ENCODE measurements at places on chromosomes 12 and 14.

DNA sequence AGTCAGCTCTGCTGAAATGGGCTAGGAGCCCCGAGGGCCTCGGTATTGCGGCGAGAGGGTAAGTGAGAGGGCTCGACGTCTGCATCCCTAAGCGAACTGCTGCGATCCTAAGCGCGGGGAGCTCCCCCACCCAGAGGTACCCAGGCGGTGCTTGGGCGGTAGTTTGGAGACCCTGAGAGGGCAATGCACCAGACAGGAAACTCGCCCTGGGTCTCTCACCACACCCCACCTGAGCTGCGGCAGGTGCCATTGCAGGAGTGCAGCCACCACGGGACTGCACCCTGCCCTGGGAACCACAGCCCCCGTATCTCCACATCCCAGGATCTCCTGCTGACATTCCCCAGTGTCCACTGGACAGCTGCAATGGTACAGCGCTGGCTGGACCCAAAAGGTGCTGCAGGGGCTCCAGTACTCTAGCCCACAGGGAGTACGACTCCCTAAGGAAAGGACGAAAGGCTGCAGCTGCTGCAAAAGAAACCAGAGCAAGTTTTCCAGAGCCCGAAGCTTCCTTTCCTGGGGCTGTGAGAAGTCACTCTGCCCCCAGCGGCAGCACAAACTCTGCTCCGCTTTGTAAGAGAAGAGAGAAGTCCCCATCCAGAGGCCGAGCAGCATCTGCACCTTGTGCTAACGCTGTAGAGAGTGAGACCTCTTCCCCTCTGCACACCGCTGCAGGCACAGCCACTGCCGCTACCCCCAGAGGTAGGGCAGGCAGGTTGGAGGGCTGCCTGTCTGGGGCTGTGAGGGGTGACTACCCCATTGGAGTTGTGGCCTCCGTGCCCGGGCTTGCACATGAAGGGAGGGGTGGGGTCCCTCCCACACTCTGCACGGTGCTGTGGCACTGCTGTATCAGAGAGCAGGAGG, 31.1 kb upstream of the MON2 start:
- no peak for DNase-seq

GRCh38 chr12:59548930-59549329, 46.9 kb upstream of the SLC16A7 start:
- DNase-seq = no peak

DNA sequence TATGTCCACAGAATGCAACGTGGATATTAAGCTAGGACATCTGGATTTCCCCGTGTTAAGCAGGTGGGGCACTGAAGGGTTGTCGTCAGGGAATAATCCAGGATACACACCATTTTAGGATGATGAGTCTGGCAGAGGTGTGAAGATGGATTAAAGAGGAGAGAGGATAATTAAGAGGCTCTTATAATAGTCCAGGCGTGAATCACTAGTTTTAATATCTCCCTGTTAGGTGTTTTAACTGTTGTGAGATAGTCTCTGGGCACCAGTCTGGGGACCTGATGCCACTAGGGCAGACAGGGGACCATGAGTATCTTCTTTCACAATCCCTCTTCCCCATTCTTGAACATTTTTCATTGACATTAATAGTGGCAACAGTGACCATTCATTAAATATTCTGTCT, 216.7 kb downstream of the TBX5 start:
- DNase-seq = no peak

GRCh38 chr12:79707830-79708229, 17.1 kb upstream of the PAWR start:
- DNase-seq = no peak

GRCh38 chr14:54763761-54764160, 138.9 kb downstream of the GCH1 start:
- DNase-seq = no peak

DNA sequence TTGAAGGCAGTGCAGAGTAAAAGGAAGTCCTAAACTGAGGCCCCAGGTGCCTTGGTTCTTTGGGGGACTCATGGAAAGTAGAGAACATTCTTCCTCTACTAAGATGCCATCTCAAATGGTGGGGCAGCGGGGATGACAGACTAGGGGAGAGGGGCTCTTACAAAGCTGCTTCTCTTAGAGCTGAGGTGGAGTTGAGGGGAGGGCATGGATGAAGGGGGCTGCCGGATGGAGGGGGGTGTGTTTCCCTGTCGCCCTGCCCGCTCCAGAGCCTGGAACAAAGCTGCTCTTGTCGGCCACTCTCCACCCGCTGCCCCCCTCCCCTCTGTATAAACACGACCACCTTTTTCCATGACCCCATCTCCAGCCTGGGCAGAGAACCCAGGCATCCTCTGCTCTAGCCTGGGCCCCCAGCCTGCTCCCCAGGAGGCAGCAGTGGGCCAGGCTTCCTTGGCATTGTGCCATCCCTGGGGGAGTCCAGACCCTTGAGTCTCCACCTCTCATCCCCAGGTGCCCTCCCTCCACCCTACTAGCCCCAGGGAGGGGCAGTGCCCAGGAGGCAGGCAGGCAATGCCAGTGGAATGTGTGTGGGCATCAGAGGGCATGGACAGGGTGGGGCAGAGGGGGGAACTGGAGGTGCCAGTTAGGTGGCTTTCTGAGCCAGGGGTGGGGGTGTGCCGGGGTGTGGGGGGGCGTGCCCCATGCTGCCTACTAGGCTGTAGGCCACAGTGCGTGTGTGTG, 1.7 kb downstream of the RARG start:
- DNase-seq = no peak

DNA sequence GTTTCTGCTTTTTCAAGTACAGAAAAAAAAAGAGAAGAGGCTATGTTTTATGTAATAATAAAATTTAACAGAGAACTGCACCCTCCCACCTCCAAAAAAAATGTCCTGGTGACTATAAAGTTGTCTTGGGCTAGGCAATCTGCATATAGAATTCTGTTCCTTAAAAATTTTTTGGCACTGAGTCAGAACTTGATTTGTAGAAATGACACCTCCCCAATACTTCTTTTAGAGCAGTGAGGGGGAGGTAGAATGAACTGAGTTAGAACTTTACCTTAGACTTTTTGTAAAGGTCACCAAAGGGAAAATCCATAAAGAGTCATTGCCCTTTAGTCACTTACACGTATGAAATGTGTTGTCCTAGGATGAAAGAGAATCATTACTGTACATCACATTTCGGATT, 80.0 kb downstream of the BTG1 start:
- DNase-seq = no peak

GRCh38 chr12:46218322-46219095, 50.3 kb downstream of the SLC38A1 start:
- no peak for DNase-seq

- DNase-seq = no peak
Measured at GRCh38 chr14:78592616-78593219, 422.5 kb downstream of the NRXN3 start.

- no peak for DNase-seq
Measured at GRCh38 chr12:100733817-100734593, 60.6 kb upstream of the ANO4 start.

GRCh38 chr12:40726366-40726765, 34.1 kb downstream of the CNTN1 start:
- DNase-seq = no peak

DNA sequence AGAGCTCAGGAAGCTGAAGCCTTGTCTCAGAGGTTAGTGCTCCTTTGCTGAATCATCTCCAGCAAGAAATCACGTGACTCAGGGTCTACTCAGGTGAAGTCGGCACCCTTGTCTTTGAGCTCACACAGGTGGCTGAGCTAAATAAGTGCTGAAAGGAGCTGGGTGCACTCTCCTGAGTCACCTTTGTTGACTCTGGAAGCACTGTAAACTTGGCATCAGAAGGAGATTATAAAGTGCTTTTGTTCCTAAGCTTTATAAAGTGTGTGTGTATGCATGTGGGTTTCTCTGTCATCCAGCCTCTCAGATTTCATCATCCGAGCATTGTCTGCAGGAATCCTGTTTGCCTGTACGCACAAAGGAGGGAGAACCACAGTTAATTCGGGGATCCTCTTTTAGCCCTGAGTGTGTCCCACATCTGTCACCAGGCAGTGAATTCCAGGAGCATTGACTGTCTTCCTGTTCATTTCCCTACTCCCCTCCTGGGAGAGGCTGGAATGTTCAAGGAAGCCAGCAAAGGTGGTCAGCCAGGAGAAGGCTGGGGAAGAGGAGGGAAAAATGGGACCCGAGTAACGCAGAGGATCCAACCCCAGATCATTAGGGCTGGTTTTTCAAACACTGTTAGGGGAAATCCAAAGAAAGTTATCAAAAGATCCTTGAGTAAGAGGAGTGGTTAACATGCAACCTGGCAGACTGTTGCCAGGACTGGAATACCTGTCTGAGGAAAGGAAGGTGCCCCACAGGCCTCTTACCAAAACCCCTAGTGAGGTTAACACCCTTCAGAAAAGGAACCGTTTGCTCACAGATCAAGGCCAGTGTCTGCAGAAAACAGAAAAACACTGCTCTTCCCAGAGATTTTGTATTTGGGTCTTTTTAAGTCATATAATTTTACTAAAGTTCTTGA, 157.5 kb upstream of the HIF1A start:
- no peak for DNase-seq

GRCh38 chr12:78164154-78164553, 333.5 kb downstream of the NAV3 start:
- no peak for DNase-seq

DNA sequence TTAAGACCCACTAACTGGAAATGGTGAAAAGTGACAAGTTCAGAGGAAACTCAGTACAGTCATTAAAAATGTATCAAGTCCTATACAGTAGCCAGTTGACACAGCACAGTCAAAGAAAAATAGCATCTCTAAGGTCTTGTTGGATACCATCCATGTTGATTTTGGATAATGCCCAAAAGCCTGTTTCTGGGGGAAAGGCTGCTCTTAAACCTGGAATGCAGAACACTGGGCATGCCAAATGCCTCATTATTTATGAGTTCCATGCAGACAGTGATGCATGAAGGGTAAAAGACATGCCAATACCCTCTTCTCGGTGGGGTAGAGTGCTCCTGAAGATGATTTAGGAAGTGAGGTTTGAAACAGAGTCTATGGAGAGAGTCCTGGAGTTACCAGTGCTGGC, 29.6 kb downstream of the KCNK13 start:
- no peak for DNase-seq

- no peak for DNase-seq
Measured at GRCh38 chr12:118827606-118828005, 153.7 kb upstream of the SRRM4 start.

- no peak for DNase-seq
Measured at GRCh38 chr12:28683366-28683765, 465.7 kb upstream of the FAR2 start.

DNA sequence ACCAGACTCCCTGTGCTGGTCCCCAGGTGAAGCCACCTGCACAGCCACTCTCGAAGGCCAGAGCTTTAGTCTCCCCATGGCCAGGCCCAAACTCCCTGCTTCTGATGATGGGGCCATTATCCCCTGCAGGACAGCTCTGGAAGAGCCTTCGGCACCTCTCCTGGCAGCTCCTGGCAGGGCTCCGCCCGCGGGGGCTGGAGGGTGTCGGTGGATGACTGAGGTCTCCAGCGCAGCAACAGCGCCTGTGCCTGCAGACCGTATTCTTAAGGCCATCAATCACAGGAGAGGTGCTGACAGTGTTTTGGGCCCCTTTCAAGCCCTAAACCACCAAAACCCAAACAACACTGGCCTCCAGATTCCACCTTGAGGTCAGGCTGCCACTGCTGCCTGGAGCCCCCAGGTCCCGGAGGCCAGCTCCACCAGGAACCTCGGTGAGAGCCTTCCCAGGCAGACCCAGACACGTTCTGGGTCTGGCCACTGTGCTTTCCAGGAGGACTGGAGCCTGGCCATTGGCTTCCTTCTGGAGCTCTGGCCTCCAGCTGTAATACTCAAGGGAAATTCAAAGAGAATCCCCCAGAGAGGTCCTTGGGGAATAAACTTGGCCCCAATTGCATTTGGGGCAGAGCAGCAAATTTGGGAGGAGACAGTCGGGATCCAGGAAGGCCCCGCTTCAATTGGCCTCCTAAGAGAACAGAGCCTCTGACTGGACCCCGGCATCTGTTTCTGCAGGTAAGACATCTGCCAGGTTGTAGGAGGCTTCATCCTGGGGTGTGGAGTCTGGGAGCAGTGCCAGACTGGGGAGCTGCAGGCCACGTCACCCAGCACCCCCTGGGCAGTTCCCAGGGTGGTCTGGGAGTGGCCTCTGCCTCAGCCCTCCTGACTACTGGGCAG, 210.6 kb upstream of the RTL1 start:
- no peak for DNase-seq

GRCh38 chr12:120328228-120328627, 649 bp upstream of the PLA2G1B start:
- DNase-seq = no peak

DNA sequence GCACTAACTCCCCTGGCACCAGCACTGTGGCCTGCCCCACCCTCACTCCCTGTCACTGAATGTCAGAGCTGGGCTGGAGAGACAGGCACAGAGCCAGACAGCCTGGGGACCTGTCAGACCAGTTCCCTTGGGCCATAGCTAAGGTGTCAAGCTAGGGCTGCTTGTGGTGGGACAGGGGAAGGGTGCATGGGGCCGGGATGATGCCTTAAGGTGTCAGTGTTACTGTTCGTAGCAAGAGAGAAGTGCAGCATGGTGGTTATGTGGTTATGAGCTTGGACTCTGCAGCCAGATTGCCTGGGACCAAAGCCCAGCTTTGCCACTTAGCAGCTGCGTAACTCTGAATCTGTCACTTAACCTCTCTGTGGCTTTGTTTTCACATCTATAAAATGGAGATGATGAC, 3.8 kb downstream of the RAPGEF3 start:
- DNase-seq = no peak

GRCh38 chr14:26531894-26532293, 65.9 kb downstream of the NOVA1 start:
- no peak for DNase-seq

DNA sequence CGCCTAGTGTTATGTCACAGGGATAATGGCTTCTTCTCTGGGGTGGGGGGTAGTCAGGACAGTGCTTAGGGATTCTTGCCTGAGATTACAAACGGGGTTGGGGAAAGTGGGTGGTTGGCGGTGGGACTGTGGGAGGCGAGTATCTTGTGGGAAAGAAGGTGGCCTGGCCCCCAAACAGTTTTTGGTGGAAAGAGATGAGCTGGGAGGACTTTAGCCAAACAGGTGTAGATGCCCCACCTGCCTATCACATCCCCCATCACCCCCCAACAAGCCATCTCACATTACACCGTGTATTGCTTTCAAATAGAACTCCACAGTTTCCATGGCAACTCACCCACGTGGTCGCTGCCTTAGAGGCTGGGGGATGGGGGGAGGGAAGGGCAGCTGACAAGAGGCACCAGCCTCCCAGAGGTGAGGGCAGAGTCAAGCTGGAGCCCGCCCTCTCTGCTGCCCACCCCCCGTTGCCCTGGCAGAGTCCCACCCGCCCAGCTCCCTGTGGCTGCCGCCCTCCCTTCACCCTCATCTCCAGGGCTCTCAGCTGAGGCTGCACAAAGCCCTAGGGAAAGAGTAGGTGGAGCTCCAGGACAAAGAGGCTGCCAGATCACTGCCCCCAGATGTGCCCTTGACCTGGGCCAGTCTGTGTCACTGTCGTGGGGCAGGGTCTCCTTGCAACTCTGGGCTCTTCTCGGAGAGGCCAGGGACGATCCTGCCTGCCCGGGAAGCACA, 98.3 kb downstream of the LRRC74A start:
- no peak for DNase-seq

All from stimulated activated CD4-positive, alpha-beta T cell treated with anti-CD3 and anti-CD28 coated beads, Interleukin-1b, Interleukin-23, amount 100 ng/mL, for 1 hour (primary cell).